ENCODE measurements at places on chromosomes 4 and X. TPM values are rescaled to one million over a fixed set of nuclear protein-coding genes. Genes with fewer than 3 reads are reported as not detected.
A peak's percentile ranks its signal among the peaks of the same experiment; 100 is the strongest.

FGD1 gene
- total RNA-seq = 0.08 TPM

SPANXN4 gene
- not detected for total RNA-seq

TET2 gene
- total RNA-seq = not detected

TMEM165 gene
- total RNA-seq = 94.0 TPM

FDCSP gene
- total RNA-seq = not detected

IQCM gene
- not detected for total RNA-seq

TBC1D1 gene
- total RNA-seq = 539 TPM

APOO gene
- 25.7 TPM for total RNA-seq

MGARP gene
- 0.28 TPM for total RNA-seq

- no peak for DNase-seq
Measured at GRCh38 chr4:186932631-186933187, 209.1 kb upstream of the FAT1 start.

DNA sequence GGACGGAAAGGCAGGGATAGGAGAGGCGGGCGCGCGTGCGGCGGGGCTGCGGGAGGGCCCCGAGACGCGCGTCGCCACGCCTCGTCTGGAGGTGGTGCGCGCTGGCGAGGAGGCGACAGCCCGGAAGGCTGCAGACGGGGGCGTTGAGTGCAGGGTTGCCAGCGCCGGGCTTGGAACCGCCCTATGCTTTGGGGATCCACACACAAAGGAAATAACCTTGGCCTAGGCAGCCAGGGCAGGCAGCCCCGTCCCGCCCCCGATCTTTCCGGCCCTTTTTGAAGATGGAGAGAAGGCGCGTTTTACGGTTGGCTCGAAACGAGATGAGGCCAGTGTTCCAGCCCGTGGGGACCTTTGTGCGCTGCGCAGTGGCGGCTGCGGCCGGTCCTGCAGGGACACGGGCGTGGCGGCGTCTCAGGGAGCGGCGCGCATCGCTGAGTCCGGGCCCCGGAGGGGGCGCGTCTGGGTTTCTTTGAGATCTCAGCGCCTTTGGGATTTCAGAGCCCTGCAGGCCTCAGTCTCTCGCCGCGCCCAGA lies 50.8 kb upstream of the TRIM2 start:
- DNase-seq = peak; percentile 22

DNA sequence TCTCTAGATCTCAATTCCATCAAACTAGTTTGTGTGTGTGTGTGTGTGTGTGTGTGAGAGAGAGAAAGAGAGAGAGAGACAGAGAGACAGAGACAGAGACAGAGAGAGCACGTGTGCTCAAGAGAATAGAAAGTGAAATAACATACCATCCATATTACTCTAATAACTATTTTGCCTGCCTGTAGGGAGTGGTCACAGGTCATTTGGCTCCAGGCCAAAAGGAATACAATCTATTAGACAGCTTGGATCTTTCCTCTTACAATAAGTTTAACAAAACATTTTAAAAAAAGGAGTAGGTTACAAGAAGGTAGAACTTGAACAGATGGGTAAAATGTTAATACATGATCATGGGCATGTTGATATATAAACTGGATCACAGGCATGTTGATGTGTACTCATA lies 76.2 kb downstream of the COL4A6 start:
- DNase-seq = no peak

DNA sequence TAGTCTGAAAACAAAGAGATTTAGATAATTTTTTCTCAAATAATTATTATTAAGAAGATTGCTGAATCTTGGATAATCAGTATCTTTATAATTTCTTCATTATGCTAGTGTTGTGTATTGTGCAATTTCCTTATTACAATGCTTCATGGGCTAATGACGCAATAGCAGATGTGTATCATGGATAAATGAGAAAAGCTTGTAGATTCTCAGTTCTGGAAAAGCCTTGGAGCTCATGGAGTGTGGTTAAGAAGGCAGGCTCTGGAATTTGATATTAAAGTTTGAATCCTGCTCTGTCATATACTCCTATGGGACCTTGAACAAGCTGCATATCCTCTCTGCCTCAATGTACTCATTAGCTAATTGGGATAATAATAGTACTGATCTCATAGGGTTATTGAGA lies 18.9 kb upstream of the CXCL8 start:
- DNase-seq = no peak

DNA sequence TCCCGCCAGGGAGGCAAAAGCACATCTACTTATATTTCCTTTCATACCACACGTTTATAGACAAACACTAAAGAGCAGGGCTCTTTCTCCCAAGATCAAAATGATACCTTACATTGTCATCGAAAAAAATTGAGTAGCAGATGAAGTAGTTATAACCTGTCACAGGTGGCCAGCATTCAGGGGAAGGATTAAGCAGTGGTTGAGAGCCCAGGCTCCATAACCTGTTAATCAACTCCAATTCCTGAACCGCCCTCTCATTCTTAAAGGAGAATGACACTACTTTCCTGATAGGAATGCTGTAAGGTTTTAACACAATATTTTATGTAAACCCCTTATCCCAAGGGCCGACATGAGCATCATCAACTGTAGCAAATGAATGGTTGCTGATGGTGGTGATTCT lies 268.9 kb upstream of the KCNIP4 start:
- DNase-seq = no peak

DNA sequence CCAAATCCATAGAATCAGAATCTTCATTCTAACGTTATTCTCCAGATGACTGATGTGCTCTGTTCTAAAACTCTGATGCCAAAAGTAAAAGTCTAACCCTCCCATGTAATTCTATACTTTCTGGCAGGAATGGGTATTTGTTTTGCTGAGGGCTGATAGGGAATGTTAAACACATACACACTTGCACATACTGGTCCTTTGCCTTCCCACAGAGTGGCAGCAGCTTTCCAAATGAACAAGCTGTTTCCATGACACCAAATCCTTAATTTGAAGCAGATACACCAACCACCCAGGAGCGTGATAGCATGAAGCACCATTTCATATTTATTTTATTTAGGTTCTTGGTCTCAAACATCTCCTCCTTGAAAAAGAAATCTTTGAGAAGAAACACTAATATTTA lies 155.5 kb upstream of the PRDX4 start:
- no peak for DNase-seq

GRCh38 chr4:123783921-123784320 lies 387.3 kb downstream of the SPRY1 start:
- DNase-seq = no peak

GRCh38 chr4:75287738-75288517 lies 226.3 kb downstream of the RCHY1 start:
- DNase-seq = no peak

DNA sequence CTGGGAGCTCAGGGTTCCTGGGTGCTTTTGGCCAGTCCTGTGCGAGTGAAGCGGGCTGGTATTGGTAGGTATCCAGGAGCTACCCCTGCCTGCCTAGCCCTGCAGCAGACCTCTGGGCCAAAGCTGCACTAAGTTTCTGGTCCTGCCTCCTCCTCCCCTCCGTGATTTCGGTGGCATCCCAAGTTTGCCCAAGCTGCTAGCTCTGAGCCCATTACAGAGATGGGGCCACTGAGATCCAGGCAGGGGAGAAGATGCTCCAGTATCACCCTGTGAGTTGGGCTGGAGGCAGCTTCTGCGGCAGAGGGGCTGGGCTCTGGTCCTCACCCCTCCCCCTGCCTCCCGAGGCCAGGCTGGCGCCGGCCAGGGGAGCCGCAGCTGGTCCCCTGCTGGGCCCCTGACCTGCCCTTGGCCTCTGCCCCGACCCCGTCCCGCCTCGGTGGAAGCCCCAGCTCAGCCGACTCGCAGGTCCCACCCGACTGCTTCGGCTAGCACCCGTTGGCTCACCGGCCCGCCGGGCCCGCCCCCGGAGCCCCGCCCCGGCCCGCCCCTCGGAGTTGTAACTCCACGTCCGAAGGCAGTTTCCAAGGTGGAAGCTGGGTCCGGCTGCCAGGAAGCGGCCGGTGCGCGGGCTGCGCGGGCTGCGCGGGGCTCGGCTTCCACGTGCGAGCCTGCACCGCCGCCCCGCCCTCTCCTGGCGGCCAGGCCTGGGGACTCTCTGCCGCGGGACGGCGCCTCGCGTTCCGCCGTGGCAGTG lies at the start of gene DUSP9:
DUSP9 (plus strand) TSS at position 584 of the 754 bp plus-strand sequence. CDS start 751 bp downstream, outside the sequence.
- DNase-seq = no peak

GRCh38 chr4:155676430-155676825 lies 9.8 kb downstream of the GUCY1A1 start:
- no peak for DNase-seq

DNA sequence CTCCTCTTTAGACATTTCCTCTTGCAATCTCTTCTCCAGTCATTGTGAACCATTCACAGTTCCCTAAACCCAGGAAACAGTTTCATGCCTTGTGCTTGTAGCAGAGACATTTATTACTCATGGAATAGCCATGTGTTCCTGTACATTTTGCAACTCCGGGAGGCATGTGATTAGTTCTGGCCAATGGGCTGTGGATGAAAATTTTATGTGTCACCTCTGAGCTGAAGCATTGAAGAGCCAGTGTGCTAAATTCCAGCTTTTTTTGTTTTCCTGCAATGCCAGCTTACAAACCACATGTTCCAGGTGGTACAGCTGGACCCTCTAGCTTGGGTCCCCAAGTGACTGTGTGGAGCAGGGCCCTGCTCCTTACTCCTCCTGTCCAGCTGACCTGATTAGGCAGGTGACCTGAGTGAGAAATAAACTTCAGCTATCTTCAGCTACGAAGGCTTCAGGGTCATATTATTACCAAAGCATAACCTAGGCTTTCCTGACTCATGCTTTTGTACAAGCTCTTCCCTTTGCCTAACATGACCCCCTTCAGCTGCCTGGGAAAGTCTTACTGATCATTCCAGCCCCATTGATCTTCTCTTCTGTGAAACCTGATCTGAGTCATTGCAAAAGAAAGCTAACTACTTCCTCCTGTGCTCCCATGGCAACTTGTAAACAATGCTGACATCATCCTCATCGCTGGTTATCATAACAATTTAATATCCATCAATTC lies 200.4 kb downstream of the PTTG2 start:
- no peak for DNase-seq

DNA sequence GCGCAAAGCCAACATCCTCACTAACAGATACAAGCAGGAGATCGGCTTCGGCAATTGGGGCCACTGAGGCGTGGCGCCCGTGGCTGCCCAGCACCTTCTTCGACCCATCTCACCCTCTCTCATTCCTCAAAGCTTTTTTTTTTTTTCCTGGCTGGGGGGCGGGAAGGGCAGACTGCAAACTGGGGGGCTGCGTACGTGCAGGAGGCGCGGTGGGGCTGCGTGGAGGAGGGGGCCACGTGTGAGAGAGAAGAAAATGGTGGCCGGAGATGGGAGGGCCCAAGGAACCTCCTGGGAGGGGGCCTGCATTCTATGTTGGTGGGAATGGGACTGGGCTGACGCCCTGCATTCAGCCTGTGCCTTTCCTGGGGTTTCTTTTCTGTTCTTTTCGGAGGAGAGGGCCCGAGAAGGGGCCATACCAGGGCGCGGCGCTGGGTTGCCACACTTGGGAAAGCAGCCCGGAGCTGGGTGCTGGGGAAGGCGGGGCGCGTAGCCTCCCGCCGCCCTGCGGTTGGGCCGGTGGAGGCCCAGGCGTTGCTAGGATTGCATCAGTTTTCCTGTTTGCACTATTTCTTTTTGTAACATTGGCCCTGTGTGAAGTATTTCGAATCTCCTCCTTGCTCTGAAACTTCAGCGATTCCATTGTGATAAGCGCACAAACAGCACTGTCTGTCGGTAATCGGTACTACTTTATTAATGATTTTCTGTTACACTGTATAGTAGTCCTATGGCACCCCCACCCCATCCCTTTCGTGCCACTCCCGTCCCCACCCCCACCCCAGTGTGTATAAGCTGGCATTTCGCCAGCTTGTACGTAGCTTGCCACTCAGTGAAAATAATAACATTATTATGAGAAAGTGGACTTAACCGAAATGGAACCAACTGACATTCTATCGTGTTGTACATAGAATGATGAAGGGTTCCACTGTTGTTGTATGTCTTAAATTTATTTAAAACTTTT lies 4.5 kb downstream of the MID1IP1 start:
- peak; percentile 81 for DNase-seq

- peak; percentile 74 for DNase-seq
Measured at GRCh38 chrX:24242649-24243175, 71.2 kb downstream of the SUPT20HL2 start.

DNA sequence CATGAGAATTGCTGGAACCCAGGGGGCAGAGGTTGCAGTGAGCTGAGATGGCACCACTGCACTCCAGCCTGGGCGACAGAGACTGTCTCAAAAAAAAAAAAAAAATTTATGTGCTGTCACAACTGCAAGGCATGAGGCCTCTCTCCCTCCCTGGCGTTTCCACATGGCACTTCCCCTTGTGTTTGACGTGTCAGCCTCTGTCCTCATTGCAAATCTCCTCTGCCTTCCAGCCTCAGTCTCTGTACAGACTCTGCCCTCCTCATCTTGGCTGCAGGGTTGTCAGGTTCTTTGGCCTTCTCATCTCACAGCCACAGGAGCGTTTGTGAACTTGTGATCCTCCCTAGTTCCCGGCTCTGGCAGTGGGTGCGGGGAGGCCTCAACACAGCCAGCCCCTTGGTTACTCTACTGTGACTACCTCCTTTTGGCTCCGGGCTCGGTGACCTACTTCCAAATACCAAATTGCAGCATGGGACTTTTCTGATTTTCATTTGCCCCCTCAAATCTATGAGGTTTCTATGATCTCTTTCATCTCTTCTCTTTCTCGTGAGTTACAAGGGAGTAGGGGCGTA lies 250.0 kb downstream of the CBR4 start:
- no peak for DNase-seq

DNA sequence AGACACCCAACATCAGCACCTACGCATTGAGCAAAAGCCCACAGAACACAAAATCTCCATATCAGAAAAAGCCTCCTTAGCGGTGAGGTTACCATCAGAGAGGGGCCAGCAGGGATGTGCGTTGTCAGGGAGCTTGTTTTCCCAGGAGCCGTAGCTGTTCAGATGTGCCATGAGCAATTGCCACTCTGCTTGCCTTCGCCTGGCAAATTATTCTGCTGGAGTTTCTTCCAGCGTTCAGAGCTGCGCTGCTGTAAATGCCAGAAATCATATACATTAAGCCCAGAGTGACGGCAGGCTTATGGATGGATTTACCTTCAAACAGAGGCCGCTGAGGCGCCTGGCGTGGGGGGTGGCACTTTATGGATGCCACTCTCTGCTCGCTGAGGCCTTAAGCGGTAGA lies 632.3 kb downstream of the BCOR start:
- no peak for DNase-seq

DNA sequence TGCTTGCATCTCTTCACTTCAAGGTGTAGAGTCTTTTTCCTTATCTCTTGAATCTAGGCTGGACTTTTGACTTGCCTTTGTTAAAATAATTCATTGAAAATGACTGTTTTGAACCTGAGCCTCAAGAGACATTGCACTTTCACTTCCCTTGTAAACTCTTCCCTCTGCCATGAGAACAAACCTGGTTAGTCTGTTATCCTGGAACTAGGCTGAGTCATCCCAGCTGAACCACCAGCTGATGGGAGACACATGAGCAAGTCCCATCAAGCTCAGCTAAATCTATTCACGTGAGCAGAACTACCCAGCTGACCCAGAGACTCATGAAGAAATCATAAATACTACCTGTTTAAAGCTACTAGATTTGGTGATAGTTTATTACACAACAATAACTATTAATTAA lies 202.3 kb upstream of the CENPE start:
- no peak for DNase-seq

DNA sequence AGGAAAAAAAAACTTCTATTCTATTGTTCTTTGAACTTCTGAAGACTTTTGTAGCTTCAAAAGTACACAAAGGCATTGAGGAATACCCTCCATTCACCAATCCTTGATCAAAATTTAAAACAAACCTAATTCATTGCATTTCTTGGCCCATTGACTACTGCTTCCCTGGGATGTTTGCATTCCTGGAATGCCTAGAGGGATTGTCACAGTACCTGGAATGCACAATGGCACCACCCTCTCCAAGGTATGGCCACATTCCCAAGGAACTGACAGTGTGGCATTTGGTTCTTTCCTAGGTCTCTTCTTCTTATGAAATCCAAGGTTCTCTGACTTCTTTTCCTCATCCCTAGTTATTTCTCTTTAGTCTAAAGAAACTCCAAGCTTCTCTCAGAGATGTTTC lies 600.7 kb downstream of the CCSER1 start:
- no peak for DNase-seq

All from OCI-LY7 (cell line).